ENCODE measurements at places on chromosomes 3 and 15. TPM values are rescaled to one million over a fixed set of nuclear protein-coding genes. Genes with fewer than 3 reads are reported as not detected.

PLSCR5 gene
- not detected for total RNA-seq

NR1I2 gene
- total RNA-seq = not detected

AMOTL2 gene
- 150 TPM for total RNA-seq

ALDH1L1 gene
- total RNA-seq = not detected

LEKR1 gene
- total RNA-seq = 0.43 TPM

CCR8 gene
- total RNA-seq = not detected

ERICH6 gene
- total RNA-seq = 0.09 TPM

AZI2 gene
- 91.9 TPM for total RNA-seq

GPR27 gene
- total RNA-seq = 2.0 TPM

DNA sequence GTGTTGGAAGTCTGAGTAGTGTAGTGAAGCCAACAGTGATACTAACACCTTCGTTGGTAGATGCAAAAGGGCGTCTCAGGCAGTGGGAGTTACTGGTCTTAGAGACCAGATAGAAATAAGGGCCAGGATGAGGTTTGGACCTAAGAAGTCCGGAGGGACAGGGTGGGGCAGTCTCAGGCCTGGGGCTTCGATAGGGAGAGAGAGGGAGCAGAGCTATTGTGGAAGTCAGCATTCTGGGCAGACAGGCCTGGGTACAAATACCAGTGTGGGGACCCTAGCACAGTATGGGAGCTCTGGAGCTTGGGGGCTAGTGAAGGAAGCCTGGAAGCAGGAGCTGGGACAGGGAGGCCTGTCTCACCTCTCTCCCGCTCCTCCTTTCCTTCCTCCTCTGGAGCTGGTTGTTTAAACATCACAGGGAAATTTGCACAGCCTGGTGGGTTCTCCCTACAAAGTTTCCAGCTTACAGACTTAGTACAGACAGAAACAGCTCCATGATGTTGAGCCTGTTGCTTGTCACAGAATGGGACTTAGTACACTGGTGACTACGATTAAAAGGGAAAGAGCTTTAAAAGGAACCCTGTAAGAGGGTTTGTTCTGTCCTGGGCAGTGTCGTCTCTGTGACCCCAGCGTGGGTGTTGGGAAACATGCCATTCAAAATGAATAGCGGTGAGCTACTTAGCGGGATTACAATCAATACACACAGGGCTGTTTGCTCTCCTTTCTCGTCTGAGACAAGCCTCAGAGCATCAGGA, 76.4 kb upstream of the TNFAIP8L3 start:
- no peak for DNase-seq

DNA sequence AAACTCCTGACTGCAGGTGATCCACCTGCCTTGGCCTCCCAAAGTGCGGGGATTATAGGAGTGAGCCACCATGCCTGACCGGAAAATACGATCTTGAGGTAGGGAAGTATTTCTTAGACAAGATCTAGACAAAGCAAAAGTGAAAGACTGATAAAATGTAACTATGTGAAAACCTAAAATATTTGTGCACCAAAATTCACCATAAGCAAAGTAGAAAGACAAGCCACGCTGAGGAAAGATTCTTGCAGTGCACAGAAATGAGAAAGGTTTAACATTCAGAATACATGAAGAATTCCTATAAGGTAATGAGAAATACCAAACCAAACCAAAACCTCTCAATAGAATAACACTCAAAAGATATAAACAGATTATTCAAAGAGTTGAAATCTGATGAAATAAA, 35.7 kb downstream of the SYNM start:
- no peak for DNase-seq

- DNase-seq = no peak
Observed at GRCh38 chr3:113104357-113105092, 106.8 kb upstream of the BOC start.

GRCh38 chr15:86912661-86913060, 833.0 kb downstream of the AGBL1 start:
- DNase-seq = no peak

DNA sequence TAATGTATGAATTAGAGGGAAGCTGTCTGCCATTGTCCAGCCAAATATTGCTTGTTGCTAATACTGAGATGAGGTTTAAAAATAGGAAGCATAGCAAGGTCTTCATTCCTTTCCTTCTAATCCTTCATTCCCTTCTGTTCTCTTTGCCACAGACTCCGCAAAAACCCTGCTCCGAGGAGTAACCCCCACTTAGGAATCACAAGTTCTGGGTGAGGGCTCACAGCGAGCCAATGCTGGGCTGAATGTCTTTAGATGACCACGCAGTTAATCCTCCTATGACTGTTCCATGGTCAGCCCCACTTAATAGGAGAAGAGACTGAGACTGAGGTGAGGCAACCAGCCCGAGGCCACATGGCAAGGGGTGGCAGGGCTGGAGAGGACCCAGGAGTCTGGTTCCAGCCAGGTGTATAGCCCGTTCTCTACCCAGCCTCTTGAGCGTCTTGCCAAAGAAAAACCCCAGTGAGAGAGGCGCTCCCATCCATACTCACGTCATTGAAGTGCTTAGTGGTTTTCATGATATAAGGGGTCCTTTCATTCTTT, 44.9 kb upstream of the CTSH start:
- peak; percentile 54 for DNase-seq

- DNase-seq = no peak
Observed at GRCh38 chr15:84625123-84625522, 24.3 kb downstream of the ZSCAN2 start.

GRCh38 chr3:13380971-13381370, 39.2 kb downstream of the NUP210 start:
- DNase-seq = no peak

DNA sequence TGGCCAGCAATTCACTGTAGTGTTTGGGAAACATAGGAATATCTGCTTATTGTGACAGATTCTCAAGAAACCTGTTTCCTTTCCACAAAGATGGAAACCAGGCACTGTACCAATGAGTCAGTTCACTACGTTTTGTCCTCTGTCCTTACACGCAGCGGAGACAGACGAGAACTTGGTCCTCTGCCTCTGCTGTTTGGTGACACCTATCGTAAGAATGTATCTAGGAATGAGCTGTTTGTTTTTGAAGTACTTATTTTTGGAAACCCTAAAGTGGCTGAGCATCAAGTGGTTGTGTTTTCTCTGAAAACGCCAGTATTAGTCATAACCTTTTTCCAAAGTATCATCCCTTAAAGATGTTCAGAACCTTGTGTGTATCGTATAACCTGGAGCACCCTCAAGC, 93.0 kb downstream of the PGPEP1L start:
- DNase-seq = peak; percentile 97

DNA sequence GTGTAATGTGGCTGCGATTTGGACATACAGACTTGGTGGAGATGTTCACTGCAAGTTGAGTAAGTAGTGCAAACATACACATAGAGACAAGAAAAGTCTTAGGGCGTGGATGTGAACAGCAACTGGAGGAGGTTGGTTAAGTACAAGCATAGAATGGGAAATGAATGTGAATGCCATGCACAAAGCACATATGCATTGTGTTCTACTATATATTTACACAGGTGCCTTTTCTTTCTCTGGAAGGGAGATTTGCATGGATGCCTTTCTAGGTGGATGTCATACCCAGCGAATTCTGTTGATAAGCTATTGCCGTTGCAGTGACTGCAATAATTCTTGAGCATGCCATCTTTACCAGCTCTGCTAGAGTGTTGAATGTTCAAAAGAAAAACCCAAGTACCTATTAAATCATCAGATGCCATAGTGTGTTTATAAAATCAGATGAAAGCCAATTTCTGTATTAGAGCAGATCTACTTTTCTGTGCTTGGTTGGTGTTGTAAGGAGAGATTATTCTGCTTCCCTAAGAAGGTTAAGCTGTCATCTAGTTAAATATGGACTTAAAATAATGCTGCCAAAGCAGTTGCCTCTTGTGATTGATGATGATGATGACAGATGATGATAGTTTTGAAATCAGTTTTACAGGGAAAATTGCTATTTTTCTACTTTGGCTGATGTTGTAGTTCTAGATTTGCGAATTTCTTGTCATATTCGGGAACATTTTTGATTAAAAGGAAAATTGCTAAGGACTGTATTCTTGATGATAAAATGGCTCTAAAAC, 148.4 kb downstream of the CNTN4 start:
- no peak for DNase-seq

- DNase-seq = peak; percentile 67
Observed at GRCh38 chr15:36589971-36590370, 10.5 kb downstream of the CDIN1 start.

- DNase-seq = no peak
Observed at GRCh38 chr3:112974178-112974517, 755 bp downstream of the CD200R1 start.

- no peak for DNase-seq
Observed at GRCh38 chr15:69317392-69317841, 18.7 kb downstream of the PAQR5 start.

DNA sequence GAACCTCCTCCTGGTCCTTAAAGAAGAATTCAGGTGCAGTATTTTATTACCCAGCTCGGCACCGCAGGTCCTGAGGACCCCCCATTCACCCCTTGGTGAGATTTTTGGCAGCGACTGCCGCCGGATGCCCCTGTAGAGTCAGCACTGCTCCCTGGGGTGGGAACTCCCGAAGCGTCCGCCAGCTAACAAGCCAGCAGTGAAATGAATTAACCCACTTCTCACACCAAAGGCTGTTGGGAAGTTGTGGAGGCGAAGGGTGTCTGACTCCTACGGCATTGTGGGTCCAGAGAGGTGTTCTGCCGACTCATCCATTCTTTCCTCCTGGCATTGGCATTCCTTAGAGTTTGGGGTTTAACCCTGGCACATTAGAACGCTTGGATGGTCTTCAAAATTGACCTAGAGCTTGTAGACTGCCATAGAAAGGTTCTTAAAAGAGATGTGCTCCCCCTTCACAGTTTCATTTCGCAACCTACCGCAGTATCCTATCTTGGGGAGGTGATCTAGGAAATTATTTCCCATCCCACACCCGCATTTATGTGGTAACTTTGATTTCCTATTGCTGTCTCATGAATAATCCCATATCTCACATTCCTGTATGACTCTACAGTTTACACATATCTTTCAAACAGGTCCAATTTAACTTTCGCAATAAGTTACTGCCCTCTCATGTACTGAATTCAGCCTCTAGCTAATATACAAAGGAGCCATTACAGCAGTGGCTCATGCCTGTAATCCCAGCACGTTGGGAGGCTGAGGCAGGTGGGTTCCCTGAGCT, 879 bp upstream of the EIF5A2 start:
- DNase-seq = peak; percentile 98
